ENCODE measurements at places on chromosomes 5 and 9.

- no peak for DNase-seq
Observed at GRCh38 chr5:54022223-54022622, 288.1 kb downstream of the ARL15 start.

- no peak for DNase-seq
Observed at GRCh38 chr5:1380910-1381309, 36.0 kb upstream of the CLPTM1L start.

DNA sequence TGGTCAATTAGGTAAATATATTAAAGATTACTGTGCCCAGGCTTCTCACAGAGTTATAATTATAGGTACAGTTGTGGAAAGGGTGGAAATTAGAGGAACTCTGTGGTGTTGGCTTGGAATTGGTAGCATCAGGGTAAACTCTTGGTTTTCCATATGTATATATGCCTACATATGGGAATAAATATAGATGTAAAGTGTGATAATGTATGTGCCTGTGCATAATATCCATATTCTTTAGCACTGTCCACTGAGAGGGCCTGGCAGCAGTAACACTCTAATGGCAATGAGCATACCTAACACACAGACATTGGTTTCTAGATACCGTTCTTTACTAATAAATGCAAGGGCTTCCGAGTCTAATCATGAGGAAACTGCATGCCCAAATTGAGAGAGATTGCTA is 4.0 kb upstream of the PTPDC1 start:
- no peak for DNase-seq

DNA sequence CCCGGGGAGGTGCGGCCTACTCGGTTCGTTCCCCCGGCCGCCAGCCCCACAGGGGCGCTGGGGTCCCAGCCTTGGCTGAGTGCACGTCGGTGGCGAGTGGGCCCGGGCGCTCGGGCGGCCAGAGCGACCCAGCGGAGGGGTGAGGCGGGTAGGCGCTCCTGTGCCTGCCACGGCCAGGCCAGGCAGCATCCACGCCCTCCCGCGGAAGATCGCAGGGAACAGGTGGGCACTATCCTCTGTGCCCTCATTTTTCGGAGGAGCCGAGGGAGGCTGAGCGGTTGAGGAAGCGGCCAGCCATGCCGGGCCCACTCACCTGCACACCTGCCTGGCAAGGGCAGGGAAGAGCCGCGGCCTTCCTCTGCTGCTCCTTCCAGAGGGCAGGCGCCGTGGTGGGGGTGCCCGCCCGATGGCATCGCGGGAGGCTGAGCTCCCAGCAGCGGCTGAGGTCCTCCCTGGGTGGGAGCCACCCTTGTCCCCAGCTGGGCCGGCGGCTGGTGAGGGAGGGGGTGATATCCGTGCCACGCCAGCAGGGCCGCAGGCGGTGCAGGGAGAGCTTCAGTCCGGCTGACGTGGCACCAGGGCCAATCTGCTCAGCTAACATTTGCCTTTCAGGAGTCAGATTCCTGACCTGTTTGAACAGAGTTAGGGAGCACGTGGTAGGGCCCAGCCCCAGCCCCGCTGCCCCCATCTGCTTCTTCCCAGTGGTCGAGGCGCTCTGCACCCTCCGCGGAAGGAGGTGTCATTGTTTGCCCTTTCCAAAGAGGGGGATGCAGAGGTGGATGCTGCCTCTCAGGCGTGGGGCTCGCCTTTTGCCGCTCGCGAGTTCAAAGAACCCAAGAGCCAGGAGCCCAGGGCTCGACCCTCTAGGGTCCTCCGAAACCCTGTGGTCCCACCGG is 1.6 kb upstream of the SEC16A start:
- no peak for DNase-seq

GRCh38 chr9:110260911-110261310 is 4.6 kb upstream of the TXN start:
- peak; percentile 36 for DNase-seq

DNA sequence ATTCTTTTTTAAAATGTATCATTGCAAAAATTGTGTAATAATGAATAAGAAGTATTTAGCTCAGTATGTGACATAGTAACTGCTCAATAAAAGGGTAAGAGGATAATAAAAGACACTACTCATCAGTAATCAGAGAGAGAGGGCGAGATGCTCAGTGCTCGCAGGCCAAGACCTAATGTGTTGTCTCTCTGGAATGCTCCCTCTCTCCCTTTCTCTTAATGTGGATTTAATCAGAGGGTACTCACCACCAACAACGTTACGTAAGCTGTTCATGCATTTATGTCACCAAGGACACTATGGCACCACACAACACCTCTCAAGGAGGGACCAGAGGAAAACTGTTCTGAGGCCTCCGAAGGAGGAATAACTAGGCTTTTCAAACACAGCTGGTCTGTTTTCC is 42.5 kb downstream of the WHRN start:
- DNase-seq: peak; percentile 34

- peak; percentile 64 for DNase-seq
Observed at GRCh38 chr5:157546456-157547100, 29.0 kb downstream of the ADAM19 start.

DNA sequence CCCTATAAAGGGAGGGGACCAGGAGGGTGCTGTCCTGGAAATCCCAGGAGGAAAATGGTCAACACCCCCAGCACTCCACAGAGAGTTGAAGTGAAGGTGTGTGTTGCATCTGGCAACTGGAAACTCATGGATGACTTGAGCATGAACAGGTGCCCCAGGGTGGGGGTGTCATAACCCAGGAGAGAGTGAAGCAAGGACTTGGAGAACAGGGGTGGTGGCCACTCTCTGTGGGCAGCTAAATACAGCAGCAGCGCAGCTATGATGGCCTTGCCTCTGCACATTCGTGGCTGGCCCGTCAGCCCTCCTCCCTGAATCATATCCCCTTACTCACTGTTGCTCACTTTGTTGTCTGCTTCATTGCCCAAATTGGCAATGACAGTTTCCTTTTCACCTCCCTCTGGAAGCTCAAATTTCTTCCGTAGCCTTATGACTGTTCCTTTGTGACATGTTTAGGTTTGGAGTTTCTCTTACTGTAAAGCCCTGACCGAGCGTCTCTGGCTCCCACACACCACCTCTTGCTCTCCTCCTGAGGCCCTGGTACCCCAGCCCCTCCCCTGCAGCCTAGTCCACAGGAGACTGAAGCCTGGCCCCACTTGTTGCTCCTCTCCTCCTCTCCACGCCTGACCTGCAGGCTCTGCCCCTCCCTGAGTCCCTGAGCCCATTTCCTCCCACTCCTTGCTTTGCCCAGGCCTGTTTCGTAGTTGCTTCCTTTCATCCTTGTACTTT is 185.8 kb downstream of the CD180 start:
- DNase-seq: peak; percentile 84

GRCh38 chr5:78232163-78232562 is 62.3 kb downstream of the AP3B1 start:
- DNase-seq: no peak

DNA sequence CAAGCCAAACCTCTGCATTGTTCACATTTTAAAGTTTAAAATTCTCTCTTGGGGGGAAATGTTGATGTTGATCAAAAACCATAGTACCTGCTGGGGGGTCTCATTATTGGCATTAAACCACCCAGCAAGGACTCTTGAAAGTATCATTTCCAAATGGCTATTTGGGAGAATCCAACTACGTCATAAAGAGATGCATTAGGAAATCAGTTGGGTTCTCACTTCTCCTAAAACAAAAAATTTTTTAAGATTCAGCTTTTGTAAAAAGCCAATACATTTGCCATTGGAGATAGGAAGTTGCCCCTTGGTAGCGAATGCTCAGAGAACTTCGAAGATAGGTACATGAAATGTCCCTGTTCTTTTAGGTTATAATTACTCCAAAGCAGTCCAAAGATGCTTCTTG is 96.4 kb downstream of the GNAQ start:
- no peak for DNase-seq

GRCh38 chr5:151213803-151214613 is 9.9 kb downstream of the CCDC69 start:
- peak; percentile 55 for DNase-seq

- no peak for DNase-seq
Observed at GRCh38 chr9:119761812-119762211, 392.6 kb upstream of the BRINP1 start.

GRCh38 chr9:107282759-107283622 is at the start of gene RAD23B:
RAD23B (plus strand) TSS chr9:107283279; CDS start chr9:107283630, 351 bp downstream.
- DNase-seq: peak; percentile 99

DNA sequence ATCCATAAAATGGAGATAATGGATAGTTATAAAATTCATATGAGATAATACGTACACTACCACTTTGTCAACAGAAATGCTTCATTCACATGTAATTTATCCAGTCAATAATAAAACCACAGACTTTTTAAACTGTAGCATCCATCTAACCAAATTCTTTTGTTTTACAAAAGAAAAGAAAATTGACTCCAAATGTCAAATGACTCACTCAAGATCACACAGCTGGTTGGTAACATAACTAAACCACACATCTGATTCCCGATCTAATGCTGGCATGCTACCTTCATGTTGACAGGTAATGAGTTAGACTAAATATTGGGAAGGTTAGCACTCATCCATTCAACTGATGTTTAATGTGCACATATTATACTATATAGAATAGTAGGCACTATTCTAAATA is 4.9 kb downstream of the FRMD3 start:
- peak; percentile 37 for DNase-seq

DNA sequence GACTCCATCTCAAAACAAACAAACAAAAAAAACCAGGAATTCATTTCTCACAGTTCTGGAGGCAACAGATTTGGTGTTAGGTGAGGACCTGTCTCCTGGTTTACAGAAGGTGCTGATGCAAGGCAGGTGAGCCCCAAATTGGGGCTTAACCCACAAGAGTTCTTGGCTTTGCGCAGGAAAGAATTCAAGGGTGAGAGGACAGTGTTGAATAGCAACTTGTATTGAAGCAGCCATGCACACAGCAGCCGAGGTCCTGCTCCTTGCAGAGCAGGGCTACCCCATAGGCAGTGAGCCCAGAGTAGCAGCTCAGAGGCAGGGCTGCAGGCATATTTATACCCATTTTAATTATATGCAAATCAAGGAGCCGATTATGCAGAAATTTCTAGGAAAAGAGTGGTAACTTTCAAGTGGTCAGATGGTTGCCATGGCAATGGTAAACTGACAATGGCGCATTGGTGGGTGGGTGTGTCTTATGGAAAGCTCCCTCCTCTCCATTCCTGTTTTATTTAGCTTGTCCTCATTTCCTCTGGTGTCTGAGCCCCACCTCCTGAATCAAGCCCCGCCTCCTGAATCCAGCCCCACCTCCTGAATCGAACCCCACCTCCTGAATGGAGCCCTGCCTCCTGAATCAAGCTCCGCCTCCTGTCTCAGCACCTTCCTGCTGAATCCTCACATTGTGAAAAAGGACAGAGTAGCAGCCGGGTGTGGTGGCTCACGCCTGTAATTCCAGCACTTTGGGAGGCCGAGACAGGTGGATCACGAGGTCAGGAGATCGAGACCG is 34.5 kb upstream of the COL5A1 start:
- peak; percentile 30 for DNase-seq

GRCh38 chr9:15635752-15636151 is 82.9 kb downstream of the CCDC171 start:
- no peak for DNase-seq

- DNase-seq: no peak
Observed at GRCh38 chr5:98791898-98792580, 18.6 kb downstream of the RGMB start.

- DNase-seq: peak; percentile 41
Observed at GRCh38 chr9:91043811-91044175, 242.2 kb downstream of the SYK start.

DNA sequence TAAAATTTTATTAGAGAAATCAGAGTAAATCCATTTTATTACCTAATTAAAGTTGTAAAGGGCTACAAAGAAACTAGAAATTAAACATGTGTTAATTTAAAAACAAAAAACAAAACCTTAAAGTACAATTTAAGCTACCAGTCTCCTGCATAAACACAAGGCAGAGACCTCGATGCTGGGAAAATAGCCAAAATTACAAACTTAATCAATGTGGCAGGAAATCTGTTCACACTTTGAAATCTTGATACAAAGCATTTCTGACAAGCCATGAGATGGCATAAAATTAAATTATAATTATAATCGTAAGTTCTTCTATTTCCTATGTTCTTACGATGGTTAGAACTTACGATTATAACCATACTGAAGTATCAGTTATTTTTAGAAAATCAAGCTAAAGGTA is 158.0 kb upstream of the FREM1 start:
- no peak for DNase-seq

DNA sequence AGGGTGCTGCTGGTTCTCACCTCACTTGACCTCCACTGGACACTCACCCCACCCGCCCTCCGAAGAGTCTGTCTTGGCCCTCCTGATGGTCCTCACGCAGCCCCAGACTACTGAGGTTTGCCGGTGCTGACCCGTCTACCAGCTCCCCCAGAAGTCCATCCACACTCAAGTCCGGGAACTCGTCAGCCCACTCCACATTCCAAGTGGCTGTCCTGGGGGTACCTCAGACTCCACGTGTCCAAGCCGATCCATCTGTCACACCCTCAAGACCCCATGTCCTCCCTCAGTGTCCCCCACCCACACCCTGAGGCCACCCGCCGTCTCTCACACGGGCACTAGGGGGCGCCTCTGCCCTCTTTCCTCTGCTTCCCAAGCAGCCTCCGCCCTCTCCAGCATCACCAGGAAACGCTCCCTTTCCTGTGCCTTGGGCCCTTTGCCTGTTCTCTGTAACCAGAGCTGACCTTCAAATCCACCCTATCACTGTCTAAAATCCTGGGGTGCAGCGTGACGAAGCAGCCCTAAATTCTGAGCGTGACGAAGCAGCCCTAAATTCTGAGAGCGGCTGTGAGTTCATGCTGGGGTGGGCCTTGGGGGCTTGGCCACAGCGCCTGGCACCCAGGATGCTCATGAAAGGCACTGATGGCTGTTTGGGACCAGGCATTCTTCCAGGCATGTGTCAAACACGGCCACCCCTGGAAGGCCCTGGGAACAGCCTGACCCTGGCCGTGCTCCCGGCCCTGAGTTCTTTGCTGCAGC is 95.7 kb downstream of the KCNT1 start:
- DNase-seq: peak; percentile 31

- no peak for DNase-seq
Observed at GRCh38 chr5:143696921-143697320, 115.0 kb upstream of the HMHB1 start.

- no peak for DNase-seq
Observed at GRCh38 chr5:76674330-76675066, 41.4 kb upstream of the F2R start.

DNA sequence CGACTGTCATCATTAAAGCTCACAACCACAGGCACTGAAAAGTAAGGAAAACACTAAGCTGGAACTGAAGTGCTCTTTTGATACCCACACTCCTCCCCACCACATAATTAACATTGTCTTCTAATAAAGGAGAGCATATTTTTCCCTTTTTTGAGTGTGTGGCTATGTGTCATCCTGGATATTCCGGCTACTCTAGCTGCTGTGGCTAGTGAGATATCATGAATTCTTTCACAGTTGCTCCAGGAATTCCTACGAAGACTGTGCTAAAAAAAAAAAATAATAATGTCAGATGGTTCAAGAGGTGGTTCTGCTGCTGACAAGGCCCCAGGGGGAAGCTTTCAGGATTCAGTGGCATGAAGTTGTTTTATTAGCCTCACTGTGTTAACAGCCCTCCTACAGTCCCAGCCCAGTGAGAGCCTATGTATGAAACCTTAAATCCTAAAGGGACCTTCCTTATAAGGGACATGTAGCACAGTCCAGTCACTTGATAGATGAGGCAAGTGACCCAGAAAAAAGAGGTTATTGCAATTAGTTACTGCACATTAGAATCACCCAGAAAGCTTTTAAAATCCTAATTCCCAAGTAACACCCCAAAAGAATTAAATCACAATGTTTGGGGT is 46.6 kb downstream of the TMEM252 start:
- DNase-seq: peak; percentile 34

- peak; percentile 79 for DNase-seq
Observed at GRCh38 chr9:21810388-21810787, 8.0 kb downstream of the MTAP start.

GRCh38 chr9:2424619-2425033 is 197.0 kb upstream of the VLDLR start:
- DNase-seq: peak; percentile 13

Measured in fibroblast of skin of right quadriceps (primary cell).